NCI-H1436 treated with DMSO at 0.1 percent for 48 hours (cell line): ENCODE measurements at places on chromosomes 3 and 15.

DNA sequence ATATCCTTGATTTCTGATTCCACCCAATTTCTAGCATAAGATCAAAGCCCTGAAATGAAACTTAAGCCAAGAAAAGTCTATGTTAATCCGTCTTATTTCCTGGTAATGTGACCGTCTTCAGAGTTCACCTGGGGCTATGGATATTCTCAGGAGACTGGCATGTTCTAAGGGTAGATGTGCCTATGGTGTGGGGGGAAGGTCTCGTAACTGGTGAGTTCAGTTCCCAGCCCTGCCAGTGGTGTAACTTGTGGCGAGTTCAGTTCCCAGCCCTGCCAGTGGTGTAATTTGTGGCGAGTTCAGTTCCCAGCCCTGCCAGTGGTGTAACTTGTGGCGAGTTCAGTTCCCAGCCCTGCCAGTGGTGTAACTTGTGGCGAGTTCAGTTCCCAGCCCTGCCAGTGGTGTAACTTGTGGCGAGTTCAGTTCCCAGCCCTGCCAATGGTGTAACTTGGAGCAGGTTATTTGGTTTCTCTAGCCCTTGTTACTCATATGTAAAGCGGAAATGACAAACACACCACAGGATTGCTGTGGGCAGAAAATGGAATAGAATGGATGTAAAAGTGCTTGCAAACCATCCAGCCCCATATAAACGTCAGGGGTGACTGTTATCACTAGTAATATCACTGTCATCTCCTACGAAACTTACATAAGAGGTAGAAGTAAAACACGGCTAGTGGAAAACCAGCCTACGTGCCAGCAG is 30.4 kb downstream of the SLC51A start:
- no peak for DNase-seq

DNA sequence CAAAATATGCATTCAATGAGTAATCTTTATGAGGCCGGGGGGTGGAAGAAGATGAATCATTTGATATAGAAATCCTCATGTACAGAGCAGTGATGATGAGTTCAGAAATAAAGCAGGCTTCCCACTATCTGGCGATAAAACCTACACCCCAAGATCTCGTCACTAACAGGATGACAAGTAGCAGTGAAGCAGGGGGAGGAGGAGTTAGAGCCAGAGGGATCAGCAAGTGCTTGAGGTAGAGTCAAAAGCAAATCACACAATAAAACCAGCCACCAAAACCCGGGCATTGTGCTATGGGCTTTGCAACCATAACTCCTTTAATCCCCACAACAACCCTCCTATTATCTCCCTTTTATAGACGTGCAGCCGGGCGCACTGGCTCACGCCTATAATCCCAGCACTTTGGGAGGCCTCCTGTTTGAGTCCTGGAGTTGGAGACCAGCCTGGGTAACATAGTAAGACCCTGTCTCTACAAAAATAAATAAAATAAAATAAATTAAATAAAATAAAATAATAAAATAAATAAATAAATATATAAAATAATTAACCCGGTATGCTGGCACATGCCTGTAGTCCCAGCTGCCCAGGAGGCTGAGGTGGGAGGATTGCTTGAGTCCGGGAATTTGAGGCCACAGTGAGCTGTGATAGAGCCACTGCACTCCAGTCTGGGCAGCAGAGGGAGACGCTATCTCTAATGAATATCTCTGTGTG is 53.0 kb downstream of the STARD5 start:
- DNase-seq = no peak

DNA sequence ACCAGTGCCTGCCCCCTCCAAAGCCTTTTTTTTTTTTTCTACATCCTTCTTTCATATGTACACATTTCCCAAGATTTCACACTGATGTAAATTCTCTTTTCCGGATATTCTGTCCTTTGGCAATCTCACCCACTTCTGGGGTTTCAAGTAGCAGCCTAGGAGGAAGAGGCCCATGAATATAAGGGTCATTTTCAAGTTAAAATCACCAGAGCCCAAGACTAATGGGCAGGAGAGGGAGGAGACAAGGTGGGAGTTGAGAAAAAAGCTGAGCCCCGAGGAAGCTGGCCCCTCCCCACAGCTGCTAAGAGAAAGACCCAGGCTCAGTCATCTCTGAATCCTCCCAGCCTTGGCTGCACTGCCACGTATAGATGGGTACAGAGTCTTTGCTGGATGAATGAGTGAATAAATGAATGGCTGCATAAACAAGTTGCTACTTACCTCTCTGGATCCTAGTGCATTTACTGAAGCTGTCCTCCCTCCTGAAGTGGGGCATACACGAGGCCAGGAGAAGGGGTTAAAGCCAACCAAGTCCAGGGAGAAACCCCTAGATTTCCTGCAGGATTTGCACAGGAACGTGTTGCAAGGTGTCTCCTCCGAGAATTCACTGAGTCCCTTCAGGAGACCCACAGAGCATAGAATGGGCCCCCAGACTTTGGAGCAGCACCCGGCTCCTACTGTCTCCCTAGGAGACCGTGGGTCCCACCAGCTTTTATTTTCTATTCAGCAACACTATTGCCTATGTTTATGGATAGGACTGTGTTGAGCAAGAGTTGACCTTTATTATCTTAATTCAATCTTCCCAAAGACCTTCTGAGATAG is 100.8 kb upstream of the LIPC start:
- no peak for DNase-seq

DNA sequence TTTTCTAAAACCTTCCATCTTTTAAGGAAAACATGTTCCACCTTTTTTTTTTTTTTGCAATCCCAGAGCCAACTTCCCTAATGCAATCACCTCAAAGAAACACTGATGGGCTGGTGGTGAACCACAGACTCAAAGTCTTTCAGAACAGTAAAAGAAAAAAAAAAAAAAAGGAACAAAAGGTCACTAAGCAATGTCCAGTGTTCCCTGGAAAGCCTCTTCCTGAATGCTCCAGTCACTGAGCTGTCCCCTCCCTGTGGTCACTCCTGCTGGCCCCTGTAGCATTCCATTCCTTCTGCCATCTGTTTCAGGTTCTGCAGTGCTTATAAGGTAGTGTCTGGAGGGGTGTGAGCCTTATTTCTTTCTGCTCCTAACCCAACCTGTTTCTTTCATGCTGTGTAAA is 53.3 kb downstream of the AAGAB start:
- no peak for DNase-seq

GRCh38 chr3:168161696-168162095 is 66.0 kb upstream of the GOLIM4 start:
- no peak for DNase-seq

DNA sequence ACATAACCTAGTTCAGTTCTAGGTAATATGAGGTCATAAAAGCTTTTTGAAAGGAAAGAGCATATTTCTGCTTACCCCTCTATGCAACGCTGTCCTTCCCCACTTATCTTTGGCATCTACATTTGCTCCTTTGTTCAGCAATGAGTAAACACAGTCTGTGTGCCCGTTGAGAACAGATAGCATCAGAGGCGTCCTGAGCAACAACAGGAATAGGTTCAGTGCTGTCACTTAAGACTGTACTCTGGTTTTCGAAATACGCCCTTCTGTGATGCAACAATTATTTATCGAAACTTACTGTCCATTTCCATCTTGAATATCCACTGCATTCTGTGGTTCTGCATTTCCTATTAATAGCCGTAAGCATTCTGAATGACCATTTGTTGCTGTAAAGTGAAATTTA is 84.4 kb downstream of the BTD start:
- DNase-seq = no peak

GRCh38 chr3:8443829-8444791 is 57.5 kb upstream of the LMCD1 start:
- DNase-seq = no peak

DNA sequence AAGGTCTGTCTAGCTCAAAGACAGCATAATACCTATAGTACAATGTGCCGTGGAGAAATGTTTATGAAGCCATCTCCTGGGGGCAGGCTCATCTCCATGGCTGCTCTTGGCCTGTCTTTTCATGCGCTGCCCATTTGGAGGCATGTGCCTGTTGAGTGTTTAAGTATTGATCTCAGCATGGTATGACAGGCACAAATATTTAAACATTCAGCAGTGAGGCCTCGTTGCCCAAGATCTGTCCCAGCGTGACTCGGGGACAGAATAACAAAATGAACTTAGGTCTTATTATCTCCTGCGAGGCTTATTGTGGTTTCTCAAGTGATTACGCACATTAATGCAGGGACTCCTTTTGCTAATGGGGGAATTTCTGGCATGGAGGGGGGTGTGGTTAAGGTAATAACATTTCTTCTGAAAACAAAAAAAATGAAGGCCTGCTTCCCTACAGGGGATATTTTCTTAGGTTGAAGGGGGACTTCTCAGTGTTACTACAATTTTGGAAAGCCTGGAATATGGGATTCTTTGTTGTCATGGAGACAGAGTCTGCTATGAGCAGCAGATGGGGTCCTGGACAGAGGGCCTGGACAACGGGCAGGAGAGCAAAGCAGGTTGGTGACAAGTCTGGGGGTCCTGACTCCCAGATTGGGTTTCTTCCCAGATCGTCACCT is 4.4 kb upstream of the SLC6A1 start:
- DNase-seq = no peak

GRCh38 chr3:32861681-32862080 is 43.9 kb downstream of the TRIM71 start:
- DNase-seq = no peak

GRCh38 chr3:133209871-133210550 is 171.8 kb downstream of the TMEM108 start:
- no peak for DNase-seq

GRCh38 chr15:56036546-56037067 is 43.2 kb upstream of the NEDD4 start:
- DNase-seq = no peak

DNA sequence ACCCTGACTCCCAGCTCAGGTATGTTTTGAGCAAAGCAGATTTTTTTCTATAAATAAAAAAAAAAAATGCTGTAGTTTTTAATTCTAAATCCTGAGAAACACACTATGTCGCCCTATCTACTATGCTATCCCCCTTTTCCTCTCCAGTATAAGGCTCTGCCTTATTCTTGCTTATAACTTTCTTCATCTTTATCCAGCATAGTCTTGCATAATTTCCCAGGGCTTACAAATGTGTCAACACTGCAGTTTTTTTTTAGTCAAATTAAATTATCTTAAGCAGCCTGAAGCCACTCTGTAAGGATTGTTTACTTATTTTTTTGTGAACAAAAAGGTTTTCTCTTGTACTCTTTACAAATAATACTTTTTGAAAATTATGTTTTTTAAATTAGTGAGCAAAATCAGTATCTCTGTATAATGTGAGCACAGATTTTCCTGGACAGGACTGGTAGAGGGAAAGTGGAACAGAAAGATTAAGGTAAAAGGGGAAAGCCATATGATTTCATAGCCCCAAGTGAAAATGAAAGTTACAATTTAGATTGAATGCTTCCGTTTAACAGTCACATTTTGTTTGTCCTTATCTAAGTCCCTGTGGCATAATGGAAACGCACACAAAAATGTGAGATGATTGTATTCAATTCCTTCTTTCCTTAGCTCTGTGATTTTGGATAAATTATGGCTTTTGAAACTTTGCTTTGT is 5.6 kb upstream of the PYDC2 start:
- no peak for DNase-seq

GRCh38 chr3:159616234-159616825 is 372.3 kb upstream of the IL12A start:
- DNase-seq = no peak

- DNase-seq = no peak
Measured at GRCh38 chr3:117074826-117075225, 365.2 kb downstream of the TUSC7 start.

- no peak for DNase-seq
Measured at GRCh38 chr3:142614059-142614626, 17.9 kb downstream of the PLS1 start.

GRCh38 chr3:51398595-51399310 is 7.7 kb downstream of the RBM15B start:
- DNase-seq = no peak

DNA sequence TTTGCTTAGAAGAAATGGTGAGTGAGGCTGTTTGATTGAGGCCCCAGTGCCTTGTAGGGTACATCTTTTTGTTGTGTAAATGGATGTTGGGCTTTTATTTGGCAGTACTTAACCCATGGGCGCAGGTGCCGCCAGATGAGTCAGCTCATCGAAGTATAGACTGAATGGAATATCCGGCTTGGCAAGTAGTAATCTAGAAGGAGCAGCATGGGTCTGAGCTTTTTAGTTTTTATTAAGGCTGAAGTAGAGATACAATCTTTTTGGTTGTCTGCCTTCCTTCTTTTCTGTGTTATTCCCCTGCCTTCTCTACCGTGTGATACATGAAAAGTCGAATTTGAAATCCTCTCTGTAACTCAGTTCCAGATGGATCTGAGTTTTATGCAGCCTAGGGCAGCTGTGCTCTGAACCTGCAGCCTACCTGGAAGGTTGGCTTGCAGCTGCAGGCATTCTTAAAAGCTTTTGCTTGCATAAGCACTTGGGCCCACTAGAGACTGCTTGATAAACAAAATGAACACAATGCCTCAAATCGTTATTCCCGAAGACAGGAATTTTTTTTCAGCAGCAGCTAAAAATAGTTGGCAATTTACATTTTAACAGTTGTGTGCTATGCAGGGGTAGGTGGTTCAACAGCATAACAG is 177.5 kb upstream of the CGNL1 start:
- DNase-seq = peak; percentile 70

DNA sequence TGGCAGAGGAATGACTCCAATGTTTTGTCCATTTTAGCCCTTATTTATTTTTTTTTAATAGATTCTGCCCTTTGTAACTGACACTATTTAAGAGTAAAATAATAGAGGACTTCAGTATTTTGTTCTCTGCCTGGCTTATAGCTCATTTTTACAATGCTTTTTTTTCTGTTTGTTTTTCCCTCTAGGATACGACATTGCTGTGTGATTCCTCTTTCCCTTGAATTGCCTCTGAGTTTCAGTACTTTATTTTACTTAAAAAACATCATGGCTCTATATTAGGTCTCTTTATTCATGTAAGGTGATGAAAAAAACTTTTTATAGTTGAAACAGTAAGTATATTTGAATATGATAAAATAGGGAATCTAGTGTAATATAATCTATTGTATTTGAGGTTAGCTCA is 179.1 kb downstream of the PTPRG start:
- DNase-seq = no peak

- DNase-seq = no peak
Measured at GRCh38 chr3:166498446-166498845, 661.2 kb upstream of the BCHE start.

DNA sequence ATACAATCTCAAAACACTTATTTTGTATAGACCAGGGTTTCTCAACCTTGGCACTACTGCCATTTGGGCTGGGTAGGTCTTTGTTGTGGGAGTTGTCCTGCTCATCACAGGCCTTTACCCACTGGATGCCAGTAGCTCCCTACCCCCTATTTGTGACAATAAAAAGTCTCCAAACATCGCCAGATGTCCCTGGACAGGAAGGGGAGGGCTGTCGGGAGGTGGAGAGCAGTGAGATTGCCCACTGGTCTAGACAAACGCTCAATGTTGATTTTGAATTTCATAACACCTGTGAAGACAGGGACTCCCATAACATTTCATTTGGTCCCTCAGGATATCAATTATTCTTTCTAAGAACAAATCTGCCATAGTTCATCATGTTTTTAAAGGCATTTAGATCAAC is 151.7 kb upstream of the PTPRG start:
- DNase-seq = no peak

- DNase-seq = no peak
Measured at GRCh38 chr3:191373327-191373726, 43.0 kb upstream of the UTS2B start.

- DNase-seq = no peak
Measured at GRCh38 chr3:53812434-53812833, 33.8 kb downstream of the CHDH start.
